Tibial artery (tissue), 4 donors: ENCODE measurements at places on chromosomes 7 and 10.

DNA sequence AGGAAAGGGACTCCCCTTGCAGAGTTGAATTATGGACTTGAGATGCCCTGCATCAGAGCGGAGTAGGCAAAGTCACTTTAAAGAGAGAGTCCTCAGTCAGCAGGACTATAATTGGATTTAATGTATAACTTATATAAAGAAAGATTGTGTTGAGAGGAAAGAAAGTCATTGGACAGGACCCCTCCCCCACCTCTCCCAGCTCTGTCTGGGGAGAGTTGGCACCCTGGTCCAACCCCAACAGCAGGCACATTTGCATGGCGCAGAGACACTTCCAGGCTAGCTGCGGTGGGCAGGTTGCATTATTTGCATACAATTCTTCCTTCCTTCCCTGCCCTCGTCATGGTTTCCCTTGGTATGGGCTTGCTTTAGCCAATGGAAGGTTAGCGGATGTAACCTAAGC, 46.1 kb upstream of the NPTX2 start:
- no peak for DNase-seq

- DNase-seq = no peak
These were observed 18.5 kb upstream of the C10orf67 start for GRCh38 chr10:23362879-23363792.

DNA sequence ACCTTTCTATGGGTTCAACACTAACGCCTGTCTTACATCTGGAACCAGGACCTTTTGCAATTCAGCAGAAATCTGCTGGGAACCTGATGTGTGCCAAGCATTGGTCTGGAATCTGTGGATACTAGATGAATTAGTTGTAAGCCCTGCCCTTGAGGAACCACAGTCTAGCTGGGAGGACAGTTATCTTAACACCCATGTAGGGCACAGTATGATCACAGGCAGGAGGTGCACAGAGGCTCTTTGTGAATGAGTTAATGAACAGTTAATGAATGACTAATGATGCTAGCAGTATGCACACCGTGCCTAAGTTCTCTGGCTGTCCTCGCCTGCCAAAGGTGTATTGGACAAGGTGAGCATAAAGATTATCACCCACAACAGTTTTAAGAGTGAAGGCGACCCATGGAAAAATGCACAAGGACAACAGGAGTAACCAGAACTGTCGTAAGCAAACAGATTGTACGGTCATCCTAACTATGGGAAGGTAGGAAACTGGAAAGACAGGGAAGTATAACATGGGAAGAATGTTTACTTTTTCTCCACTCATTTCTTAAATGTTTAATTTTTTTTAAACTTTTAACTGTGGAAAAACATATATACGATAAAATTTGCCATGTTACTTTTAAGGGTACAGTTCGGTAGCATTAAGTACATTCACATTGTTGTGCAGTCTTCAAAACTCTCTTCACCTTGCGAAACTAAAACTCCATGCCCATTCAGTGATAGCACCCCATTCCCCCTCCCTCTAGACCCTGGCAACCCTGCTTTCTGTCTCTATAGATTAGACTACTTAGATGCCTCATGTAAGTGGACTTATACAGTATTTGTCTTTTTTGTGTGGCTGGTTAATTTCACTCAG, 139.9 kb downstream of the CXCL12 start:
- DNase-seq = no peak

DNA sequence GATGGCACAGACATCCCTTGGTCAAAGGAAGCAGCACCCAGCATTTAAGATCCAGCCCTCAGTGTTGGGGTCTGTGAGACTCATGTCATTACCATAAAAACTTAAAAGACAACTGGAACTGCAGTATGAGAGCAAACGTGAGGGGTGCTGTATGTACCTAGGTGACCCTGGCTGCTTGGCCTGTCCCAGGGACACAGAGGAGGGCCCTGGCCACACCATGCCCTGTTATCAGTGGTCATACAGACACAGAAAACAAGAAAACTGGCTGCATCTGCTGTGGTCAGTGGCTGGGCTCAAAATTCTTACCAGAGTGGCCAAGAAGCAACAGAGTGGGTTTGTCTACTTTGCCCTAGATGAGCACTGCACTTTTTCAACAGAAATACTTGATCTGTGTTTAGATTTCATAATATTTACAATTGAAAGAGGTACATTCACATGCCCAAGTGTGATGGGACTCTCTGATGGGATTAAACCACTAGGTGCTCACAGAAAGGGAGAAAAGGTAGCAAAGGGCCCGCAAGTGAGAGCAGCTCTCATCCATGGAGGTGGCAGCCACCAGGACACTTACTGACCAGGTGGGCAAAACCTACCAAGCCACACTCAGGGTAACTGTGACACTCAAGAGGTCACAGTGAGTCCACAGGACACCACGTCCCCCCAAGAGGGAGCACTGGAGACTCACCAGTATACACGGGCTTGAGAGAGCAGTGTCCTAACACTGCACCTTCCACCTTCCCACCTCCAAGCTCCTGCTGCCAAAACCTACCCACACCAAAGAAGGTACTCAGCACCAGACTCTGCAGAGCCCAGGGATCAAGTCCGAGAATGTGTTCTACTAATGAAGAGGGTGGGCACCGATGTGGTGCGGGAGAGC, 68.1 kb upstream of the CAMK2B start:
- peak; percentile 32 for DNase-seq

DNA sequence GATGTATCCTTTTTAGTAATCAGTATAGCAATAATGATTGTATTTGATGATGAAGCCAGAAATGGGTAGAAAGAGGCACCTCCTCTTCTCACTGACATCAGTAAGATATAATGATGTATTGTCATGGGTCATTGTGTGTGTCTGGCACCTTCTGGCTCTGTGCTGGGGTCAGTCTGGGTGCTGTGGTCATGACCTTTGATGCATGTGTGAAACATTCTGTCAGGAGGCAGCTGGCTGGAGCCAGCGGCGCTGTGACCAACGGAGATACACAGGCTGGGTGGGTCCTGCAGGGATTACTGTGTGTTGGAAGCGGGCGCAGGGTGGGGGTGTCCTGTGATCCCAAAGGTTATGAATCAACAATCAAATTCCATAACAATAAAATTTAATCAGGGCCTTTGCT, 35.2 kb downstream of the EEPD1 start:
- DNase-seq = no peak

GRCh38 chr7:100975371-100975821, 6.0 kb downstream of the MUC12 start:
- DNase-seq = no peak
